ENCODE measurements at places on chromosomes 16 and 17.

- DNase-seq, result no peak
Measured at GRCh38 chr17:76106703-76107102, 3.1 kb upstream of the EXOC7 start.

- no peak for DNase-seq
Measured at GRCh38 chr17:80363518-80364090, 51.4 kb upstream of the ENDOV start.

DNA sequence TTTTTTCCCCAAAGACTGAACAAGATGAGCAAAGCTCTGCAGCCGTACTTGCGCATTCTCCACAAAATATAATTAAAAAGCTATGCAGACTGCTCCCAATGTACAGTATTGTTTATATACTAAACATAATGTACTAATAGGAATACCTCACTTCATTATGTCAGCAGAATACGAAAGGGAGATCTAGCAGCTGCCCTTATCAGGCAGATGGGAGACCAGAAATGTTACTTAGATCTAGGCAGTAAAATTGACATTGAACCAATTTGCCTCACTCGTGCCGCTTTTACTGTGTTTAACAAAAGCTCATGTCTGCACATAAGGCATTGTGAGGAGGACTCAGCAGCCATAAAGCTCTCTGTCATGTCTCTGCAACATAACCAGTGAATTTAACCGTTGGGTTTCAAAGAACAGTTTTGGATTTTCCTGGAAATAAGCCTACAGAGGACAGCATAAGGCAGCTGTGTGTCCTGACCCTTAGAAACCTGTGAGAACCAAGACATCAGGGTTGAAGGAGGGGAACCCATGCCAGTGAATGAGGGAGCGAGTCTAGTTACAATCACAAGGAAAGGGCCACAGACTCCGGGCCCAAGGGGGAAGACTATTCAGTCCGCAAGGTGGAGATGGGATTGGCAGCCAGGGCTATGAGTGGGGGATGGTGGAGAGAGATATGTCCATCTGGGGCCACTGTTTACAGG is 71.4 kb downstream of the GNAO1 start:
- no peak for DNase-seq

- no peak for DNase-seq
Measured at GRCh38 chr17:79797492-79798298, 818 bp upstream of the CBX8 start.

DNA sequence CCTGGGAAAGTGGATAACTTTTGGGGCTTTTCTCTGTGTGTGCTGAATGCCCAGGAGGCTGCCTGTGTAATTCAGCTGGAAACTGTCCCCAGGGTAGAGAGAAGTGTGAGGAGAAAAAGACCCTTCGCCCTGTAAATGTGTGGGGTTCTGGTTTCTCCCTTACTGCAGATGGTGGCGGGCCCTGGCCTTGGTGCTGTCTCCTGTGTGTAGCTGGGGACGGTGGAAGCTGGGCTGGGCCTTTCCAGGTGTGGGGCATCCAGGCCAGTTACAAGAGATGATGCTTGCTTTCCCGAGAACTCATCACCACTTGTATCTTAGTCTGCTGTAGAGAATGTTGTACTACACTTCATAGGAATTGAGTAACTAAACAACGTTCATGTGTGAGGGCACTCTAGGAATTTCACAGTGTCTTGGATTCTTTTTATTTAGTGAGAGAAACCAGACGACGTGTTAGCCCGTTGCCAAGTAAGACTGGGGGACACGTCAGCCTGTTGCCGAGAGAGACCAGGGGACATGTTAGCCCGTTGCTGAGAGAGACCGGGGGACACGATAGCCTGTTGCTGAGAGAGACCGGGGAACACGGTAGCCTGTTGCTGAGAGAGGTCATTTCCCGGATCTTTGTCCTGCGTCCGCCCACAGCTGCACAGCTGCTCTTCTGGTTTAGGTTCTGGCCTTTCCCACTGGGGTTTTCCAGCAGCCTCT is 43.1 kb downstream of the TBCD start:
- peak; percentile 45 for DNase-seq

GRCh38 chr16:86044241-86044671 is 145.3 kb downstream of the IRF8 start:
- peak; percentile 65 for DNase-seq

DNA sequence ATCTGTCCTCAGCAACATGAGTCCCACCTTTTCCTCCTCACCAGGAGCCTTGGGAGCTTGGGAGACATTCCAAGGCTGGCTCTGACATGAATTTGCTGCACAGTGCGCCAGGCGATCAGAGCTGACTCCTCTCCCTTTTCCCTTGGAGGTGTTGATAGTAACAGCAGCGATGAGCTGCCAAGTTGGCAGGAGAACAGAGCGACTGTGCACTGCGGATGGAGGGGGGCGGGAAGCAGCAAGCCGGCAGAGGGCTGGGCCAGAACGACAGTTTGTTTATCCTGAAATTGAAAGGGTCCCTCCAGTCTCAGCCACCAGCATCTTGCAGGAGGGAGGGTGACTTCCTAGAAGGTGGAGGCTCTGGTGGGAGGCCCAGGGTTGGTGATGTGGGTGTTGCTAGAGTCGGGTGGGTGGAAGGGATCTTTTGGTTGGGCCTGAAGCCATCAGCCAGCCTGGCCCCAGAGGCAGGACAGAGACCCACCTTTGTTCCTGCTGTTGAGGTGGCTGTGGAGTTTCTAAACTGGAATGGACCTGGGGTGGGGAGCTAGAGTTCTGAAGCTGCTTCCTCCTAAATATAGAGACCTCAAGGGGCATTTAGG is 22.5 kb upstream of the DYNLL2 start:
- peak; percentile 47 for DNase-seq

GRCh38 chr16:69171325-69172084 is 15.5 kb upstream of the SNTB2 start:
- DNase-seq, result no peak

DNA sequence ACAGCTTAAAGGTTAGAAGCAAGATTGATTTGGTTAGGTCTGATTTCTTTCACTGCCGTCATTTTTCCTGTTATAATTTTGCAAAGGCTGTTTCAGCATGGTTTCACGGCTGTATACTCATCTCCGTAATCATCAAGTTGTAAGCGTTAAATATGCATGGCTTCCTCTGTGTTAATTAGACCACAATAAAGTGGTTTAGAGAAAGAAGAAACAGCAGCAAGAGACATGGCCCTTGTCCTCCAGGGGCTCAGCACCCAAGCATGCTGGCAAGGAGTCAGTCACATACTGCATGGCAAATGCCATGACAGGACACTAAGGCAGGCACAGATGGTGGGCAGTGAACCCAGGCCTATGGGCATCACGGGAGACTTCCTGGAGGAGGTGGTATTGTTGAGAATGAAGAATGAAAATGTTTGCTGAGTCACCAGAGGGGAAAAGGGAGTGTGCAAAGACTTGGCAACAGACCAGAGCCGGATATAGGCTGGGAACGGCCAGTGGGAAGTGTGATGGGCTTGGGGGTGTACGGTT is 61.4 kb upstream of the PLCG2 start:
- DNase-seq, result no peak

GRCh38 chr17:37118366-37119137 is 169.8 kb downstream of the AATF start:
- peak; percentile 35 for DNase-seq

GRCh38 chr16:86975445-86975844 is 341.7 kb downstream of the C16orf95 start:
- peak; percentile 96 for DNase-seq

- peak; percentile 94 for DNase-seq
Measured at GRCh38 chr17:27544350-27545131, 86.4 kb upstream of the LGALS9 start.

- no peak for DNase-seq
Measured at GRCh38 chr17:50225701-50226240, 24.3 kb upstream of the COL1A1 start.

DNA sequence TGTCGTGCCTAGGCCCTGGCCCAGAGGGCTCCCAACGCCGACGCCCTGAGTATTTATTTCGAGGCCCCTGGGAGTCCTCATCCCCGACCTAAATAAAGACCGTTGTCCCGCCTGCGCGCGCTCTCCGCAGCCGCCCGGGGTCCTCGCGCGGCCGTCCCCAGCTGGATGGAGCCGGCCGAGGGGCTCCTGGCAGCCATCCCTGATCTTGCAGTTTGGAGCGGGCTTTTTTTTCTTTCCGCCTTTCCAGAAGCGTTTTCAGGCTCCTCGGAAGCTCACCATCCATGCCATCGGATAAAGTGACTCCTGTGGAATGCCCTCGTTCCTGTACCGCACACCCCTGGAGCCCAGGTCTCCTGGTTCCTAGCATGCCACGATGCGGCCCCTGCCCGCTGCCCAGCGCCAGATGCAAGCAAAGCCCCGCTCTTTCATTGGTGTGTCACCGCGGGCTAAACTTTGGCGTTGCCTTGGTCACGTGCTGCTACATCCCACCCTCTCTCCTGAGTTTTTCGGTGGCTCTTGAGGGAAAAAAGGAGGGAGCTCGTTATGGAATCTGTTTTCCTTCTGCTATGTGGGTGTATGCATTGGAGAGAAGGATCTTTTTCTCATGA is 716 bp downstream of the TMEM94 start:
- no peak for DNase-seq

- peak; percentile 87 for DNase-seq
Measured at GRCh38 chr17:42843358-42843934, 934 bp upstream of the AOC2 start.

DNA sequence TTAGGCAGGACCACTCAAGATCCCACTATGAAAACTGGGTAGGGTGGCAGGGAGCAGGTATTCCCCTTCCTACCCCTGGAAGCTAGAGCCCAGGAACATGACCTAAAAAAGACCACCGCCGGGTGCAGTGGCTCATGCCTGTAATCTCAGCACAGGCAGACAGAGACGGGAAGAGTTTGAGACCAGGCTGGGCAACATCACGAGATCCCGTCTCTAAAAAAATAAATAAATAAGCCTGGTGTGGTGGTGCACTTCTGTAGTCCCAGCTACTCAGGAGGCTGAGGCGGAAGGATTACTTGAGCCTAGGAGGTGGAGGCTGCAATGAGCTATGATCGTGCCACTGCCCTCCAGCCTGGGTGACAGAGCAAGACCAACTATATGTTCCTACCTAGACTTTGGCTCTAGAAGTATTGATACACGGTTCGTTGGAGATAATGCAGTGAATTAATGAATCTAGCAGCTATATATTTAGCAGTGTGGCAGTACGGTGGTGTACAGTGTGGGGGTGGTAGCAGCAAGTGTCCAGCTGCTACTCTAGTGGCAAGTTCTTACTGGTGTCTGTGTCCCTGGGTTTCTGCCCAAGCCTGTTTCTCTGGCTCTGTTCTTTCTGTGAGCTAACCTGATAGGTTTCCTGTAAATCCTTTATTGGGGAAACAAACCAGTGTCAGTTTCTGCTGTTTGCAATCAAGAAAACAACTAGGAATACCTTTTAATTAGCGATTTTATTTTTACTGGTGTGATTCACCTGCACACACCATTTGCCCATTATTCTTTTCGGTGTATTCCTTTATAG is 3.3 kb upstream of the USP31 start:
- no peak for DNase-seq

DNA sequence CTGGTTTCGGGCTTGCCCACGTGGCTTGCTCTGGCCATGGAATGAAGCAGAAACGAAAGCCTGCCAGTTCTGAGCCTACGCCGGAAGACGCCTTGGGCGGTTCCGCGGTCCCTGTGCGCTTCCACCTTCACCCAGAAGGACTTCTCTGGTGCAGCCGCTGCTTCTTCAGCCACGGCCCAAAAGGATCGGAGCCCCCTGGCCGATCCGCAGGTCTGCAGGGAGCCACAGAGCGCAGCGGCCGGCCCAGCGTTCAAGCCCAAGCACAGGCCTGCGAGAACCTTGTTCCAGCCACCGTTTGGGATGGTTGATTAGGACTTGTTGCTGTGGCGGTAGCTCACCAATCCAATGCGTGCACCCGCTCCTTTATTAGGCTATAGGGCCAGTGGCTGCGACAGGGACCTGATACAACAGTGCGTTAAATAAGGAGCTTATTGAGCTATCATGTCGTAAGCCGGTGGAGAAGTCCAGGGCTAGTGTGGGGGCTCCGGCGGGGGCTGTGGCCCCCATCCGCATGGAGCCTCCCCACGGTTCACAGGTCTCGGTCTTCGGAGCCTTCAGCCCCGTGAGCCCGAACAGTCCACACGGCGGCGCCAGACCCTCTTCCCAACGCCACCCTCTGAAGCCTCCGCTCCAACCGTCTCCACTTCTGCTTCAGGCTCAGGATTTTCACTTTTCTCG is 10.2 kb upstream of the MPP2 start:
- peak; percentile 52 for DNase-seq

GRCh38 chr16:87499189-87499486 is 6.3 kb upstream of the ZCCHC14 start:
- DNase-seq, result peak; percentile 69

DNA sequence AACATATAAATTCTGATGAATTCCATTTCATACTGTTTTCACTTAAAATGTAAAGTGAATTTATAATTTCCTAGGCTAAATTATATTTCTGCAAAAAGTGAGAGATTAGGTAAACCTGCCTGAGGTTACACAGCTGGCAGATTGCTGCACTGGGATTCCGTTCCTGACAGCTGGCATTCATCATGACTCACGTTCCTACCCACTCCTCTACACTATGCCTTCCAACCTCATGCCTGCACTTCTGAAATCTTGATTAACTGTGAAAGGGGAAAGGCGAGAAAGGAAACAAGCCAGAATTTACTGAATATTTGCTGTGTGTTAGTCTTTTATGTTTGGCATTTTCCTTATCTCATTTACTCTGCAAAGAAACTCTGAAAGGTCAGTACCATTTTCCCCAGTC is 73.3 kb upstream of the MON1B start:
- no peak for DNase-seq

- DNase-seq, result peak; percentile 54
Measured at GRCh38 chr17:67239597-67239996, 5.4 kb downstream of the HELZ start.

DNA sequence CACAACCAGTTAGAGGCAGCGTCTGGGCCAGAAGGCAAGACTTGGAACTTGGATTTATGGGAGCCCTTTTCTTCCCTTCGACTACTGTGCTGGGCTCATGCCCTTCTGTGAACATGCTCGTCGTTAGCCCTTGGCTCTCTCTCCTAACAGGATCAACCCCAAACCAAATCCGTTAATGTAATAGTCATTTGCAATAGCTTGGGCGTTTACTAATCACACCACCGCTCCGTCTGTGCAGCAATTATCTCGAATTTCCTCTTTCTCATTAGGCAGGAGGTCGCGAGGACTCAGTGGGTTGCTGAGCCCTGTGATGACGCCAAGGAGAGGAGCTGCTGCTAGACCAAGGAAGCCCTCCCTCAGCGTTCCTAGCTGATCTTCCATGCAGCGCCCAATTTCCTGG is 114.7 kb downstream of the ENGASE start:
- no peak for DNase-seq

DNA sequence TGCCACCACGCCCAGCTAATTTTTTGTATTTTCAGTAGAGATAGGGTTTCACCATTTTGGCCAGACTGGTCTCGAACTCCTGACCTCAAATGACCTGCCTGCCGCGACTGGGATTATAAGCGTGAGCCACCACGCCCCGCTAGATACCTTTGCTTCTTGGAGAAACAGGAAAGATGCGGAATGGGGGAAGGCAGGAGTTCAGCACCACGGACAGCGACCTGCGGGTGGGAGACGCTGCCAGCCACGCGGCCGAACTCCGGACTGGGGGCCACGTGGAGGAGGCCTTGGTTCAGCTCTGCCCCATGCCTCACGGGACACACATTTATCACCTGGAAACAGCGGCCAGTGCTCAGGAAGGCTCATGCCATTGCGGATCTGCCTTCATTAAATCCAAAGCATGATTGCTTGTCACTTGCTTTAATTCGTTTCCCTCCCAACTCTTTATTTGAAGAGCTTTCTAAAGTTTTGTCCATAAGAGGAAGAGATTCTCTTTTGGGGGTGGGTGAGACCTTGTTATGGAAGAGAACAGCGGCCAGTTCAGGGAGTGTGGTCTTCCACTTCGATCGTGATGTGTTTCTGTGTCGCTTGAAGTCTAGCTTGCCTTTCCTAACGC is 219.9 kb downstream of the ENGASE start:
- peak; percentile 34 for DNase-seq

- DNase-seq, result no peak
Measured at GRCh38 chr17:44334315-44334714, 9.7 kb upstream of the SLC25A39 start.
